ENCODE measurements at places on chromosomes 16 and 17.

DNA sequence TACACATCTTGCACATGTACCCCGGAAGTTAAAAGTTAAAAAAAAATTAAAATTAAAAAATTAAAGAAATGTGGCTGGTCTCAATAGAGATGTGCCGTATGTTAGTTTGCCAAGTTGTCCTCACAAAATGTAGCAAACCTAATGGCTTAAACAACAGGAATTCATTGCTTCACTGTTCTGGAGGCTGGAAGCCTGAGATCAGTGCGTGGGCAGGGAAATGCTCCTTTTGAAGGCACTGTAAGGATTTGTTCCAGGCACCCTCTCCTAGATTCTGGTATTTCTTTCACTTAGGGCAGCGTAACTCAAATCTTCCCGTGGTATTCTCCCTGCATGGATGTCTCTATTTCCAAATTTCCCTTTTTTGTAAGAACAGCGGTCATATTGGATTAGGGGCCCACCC lies 32.7 kb upstream of the MON1B start:
- DNase-seq, result no peak

GRCh38 chr16:89993377-89993776 lies 25.9 kb downstream of the DBNDD1 start:
- DNase-seq, result no peak

DNA sequence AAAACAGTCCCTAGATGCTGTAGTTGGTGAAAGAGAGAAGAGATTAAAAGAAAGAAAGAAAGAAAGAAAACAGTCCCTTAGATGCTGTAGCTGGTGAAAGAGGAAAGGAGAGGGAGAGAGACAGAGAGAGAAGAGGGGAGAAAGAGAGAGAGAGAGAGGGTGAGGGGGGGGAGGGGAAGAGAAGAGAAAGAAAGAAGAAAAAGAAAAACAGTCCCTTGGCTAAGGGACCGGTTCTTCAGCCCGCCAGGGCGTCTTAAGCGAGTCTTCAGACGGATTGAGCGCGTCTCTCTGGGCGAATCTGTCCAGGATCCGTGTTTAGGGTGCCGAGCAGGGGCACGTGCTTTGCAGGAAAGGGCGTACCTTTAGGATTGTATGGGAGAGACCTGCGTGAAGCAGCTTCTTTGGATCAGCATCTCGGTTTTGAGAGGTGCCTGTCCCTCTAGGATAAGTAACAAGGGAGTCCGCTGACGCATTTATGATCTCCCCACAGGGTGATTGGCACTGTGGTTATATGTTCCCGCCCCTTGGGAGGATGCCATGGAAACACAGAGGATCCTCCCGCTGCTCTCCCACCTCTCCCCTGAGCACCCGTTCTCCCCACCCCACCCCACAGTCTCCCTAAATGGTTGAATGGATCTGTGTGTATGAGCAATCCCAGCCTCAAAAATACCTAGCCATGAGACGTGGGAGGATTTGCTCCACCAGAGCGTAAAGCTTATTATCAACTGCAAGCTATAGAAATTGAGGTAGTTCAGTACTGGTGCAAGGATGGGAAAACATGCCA lies 16.7 kb downstream of the GNGT2 start:
- peak; percentile 97 for DNase-seq

DNA sequence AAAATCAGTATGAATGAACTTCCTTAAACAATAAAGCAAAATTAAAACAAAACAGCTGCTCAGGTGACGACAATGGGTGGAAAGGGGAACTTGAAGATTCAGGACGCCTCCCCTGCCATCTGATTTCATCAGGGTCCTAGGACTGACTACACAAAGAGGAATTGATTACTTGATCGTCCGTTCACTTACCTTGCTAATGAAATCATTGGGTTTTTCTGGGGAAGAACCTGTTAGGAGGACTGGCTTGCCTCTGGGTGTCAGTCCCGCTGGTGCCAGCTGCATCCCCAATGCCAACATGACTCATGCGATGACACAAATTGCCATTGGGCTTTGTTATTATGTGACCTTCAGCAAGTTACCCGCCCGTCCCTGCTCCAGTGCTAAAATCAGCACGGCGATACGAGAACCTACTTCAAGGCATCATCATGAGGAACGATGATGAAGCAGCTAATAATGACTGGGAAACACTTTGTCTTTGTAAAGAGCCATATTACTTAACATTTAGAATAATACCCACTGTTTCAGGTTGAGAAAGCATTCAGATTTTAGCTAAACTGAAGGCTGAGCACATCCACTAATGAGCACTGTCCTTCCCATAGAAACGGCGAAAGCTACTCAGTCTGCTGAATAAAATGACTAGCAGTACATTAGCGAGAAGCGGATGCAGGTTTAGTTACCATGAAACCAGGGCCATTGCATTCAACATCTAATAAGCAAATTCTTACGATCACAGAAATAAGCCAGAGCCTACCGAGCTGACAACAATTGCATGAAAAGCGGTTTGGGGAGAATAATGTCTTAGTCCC lies 139.4 kb downstream of the ZFHX3 start:
- DNase-seq, result no peak

DNA sequence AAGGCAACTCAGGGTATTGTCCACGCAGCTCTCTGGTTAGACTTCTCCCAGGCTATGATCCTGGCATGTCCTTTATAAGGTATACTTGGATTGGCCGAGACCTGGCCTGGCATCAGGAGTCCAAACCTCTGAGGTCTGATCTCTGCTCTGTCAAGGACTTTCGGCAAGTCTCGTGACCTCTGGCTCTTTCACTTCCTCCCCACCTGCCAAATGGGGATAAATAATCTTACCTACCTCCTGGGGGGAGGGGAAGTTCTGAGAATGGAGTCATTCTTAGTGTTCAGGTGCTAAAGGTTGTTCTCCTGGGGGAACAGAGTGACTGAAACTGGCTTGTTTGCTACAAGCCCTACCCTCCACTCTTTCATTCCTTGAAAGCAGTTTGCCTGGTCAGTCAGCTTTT lies 7.6 kb downstream of the ATXN1L start:
- DNase-seq, result no peak

DNA sequence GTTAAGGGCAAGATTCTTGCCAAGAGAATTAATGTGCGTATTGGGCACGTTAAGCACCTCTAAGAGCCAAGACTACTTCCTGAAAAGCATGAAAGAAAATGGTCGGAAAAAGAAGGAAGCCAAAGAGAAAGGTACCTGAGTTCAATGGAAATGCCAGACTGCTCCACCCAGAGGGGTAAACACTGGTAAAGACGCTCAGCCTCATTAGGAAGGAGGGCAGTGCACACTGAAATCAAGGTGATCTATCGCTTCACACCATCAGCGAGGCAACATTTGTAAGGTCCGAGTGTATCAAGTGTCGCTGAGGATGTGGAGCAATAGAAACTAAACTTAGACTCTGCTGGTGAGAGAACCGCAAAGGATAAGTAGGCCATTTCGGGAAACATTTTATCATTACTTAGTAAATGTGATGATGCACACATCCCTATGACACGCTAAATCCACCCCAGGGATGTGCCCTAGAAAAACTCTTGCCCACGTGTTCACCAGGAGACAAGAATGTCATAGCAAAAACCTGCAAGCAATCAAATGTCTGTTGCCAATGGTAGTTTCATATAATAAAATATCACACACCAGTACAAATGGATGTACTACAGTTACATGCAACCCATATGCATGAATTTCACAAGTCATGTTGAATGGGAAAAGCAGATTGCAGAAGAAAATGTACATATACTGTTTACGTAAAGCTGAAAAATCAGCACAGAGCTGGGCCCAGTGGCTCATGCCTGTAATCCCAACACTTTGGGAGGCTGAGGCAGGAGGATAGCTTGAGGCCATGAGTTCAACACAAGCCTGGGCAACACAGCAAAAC lies 23.6 kb downstream of the CNTROB start:
- DNase-seq, result no peak

- DNase-seq, result no peak
Measured at GRCh38 chr17:45135978-45136791, 698 bp downstream of the ACBD4 start.

GRCh38 chr16:75552951-75553350 lies 3.1 kb downstream of the TMEM231 start:
- DNase-seq, result no peak

GRCh38 chr16:89283449-89283848 lies 65.9 kb downstream of the ZNF778 start:
- DNase-seq, result no peak

GRCh38 chr17:4499431-4500190 lies 930 bp downstream of the SPNS2 start:
- DNase-seq, result no peak

DNA sequence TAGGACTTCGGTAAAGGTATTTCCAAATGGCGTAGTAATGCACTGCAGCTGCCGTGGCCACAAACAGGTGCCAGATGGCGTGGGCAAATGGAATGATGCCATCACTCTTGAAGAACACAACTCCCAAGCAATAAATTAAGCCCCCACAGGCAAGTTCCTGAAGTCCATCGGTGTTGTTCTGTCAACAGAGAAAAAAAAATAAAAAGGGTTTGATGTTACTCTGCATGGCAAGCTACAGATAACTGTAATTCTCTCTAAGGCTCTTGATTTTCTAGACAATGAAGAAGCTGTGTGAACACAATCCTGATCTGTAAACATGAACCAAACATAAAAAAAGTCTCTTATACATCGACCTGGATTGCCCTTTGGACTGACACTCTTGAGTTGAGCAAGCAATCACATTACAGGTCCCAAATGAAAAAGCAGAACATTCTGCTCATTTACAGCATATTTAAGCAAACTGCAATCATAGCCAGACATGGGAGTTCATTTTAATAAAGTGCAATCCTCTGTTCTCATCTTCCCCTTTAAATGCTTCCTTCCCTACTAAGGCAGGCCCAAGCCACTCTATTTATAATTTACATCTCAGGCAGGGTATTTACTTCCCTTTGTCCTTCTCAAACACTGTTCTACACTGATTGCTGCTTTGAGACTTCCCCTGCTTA lies 27.1 kb downstream of the MMD start:
- DNase-seq, result no peak

Data from epithelial cell of proximal tubule (primary cell).